Hypothalamus (tissue), 51 donors: ENCODE measurements at places on chromosomes 7 and 10.

GRCh38 chr10:11345224-11346054, 266.0 kb downstream of the USP6NL start:
- no peak for DNase-seq

DNA sequence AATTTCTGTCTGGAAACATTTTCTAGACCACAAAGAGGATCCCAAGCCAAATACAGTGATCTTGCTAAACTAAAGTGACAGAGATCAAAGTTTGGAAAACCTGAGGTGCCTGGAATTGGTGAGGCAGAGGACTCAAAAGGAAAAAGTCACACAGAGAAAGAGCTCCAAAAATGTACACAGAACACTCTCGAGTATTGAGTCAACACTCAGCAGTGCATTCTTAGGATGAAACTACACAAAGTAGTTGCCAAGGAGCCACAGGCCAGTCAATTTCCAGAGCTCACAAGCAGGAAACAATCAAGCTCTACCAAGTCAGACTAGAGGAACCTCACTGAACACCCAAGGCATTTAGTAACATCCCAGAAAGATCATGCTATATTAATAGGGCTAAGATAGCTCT, 61.3 kb downstream of the MICU1 start:
- no peak for DNase-seq

DNA sequence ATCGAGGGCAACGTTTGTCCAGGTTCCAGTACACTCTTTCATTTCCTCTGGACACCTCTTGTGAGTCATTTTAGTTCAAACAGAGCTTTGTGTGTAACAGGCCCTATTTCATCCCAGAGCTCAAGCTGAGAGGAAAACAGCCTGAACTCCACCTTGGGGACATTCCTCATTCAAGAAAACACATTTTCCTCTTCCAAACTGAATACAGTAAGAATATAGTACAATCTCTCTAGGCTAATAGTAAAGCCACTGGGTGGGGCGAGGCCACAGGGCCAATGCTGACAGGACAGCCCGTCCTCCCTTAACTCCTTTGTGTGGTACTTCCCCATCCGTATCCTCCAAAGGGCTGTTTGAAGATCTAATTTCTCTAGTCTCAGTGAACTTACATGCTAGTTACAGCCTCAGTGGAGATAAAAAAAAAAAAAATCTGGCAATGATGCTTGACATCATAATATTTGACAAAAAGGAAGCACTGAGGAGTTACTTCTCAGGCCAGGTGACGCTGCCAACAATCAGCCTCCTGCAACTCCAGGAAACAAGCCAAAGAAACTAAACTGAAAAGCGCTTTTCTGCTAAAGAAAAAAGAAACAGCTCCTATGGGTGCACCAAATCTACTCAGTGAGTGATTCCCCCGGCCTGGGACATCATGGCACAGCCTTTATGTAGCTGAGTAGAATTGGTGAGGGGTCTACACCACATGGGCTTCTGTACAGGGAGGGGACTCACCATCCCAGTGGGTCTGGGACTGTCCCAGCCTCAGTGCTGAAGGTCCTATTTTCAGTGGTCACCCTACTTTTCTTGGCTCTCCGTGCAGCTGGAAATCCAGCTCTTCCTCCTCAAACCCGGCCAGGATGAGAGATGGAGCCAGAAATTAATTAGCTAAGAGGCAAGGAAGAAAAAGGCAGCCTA, 238.2 kb upstream of the NEBL start:
- no peak for DNase-seq

- no peak for DNase-seq
Measured at GRCh38 chr7:7427363-7427762, 108.3 kb downstream of the COL28A1 start.

DNA sequence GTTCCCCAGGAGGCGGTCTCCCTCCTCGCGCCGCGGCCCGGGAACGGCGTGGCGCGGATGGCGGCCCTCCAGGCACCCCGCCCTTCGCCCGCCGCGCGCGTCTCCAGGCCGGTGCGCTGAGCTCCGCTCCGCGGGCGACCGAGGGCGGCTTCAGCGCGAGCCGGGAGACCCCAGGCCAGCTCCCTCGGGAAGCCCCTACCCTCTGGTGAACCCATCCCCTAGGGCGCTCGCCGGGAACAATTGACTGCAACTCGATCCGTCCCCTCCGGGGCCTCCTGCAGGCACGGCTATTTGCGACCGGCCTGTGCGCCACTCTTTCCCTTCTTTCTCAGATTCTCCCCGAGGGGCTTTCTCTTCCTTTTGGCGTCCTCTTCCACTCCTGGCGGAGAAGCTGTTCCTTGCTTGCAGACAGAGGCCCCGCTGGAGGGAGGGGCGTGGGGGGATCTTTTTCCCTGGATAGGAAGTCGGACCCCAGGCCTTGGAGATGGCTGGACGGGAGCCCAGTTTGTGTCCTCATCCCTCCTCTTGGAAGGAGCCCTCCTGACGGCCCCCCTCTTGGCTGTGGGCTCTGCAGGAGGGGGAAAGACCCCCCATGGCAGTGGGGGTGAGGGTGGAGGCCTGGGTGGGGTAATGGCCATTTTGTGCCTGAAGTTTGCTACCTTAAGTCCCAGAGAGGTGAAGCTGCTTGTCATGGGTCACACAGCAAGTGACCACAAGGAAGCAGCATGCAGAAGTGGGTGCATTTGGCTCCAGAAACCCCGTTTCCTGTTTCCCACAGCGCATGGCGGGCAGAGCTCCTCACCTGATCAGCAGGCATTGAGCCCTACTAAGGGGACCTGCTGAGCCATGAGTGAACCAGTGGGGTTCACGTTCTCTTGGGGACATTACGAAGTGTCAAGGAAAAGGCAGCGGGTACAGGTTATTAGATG, 171.2 kb upstream of the TNRC18 start:
- DNase-seq: no peak

GRCh38 chr7:92178928-92179924, at the start of gene LRRD1:
Gene LRRD1 (minus strand): TSS chr7:92179142. CDS start chr7:92165202, 13,940 bp downstream.
- peak; percentile 68 for DNase-seq

DNA sequence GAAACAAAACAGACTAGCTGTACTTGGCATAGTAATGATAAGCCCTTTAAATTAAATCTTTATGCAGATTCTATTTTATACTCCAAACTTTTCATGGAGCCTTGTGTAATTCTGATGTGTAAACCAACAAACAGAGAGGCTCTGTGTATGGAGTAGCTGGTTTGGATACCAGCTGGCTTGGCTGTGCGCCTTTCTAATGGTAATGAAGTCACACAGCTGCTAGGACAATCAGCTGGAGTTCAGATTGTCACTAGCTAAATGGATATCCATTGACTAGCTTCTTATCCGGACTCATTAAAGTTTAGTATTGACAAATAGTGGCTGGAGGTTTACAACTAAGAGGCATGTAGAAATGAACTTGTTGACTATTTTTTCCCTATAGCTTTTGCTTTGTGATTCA, 398.4 kb downstream of the DGKB start:
- DNase-seq: no peak

DNA sequence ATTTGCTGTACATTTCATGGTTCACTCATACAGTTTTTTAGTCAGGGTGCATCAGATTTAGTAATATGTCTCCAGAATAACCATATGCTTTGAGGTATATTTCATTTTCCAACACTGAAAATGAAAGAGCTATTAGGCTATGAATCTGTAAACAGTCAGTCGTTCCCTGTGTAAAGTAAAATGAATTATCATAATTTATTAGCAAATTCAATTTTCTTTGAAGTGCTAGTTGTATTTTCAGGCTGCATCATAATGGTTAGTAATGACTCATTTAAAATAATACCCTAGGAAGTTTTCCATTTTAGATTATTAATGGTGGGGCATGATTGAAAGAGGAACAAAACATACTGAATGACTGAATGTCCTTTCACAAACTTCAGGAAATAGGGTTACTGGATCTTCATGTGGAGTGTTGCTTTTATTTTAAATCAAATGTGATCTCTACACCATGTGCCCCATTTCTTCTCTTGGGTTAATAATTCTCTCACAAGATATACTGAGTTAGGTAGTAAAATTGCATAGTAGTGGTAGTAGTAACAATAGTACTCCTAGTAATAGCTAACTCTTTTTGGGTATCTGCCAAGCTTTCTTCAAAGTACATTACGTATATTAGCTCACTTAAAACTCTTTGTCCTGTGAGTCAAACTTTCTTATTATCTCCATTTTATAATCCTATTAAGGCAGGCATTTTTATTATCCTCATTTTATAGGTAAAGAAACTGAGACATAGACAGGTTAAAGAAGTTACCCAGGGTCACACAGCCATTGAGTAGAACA, 476.5 kb downstream of the SUGCT start:
- DNase-seq: no peak

GRCh38 chr10:1597370-1598146, 139.8 kb downstream of the ADARB2 start:
- no peak for DNase-seq

GRCh38 chr7:113060100-113060499, 26.5 kb downstream of the GPR85 start:
- DNase-seq: no peak

DNA sequence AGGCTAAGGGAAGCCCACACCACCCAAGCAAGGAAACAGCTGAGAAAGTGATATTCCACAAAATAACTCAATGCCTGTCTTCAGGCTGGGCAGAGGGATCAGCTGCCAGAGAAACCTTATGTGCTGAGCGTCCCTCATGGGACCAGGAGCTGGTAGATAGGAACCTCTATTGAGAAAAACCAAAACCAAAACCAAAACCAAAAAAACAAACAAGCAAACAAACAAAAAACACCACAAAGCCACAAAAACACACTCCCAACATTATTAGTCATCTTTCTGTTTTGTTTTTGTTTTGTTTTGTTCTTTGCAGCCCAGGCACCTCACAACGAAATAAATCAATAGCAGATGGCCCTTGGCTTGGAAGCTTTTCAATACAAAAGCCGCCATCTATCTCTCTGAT, 760.8 kb upstream of the CELF2 start:
- DNase-seq: no peak

DNA sequence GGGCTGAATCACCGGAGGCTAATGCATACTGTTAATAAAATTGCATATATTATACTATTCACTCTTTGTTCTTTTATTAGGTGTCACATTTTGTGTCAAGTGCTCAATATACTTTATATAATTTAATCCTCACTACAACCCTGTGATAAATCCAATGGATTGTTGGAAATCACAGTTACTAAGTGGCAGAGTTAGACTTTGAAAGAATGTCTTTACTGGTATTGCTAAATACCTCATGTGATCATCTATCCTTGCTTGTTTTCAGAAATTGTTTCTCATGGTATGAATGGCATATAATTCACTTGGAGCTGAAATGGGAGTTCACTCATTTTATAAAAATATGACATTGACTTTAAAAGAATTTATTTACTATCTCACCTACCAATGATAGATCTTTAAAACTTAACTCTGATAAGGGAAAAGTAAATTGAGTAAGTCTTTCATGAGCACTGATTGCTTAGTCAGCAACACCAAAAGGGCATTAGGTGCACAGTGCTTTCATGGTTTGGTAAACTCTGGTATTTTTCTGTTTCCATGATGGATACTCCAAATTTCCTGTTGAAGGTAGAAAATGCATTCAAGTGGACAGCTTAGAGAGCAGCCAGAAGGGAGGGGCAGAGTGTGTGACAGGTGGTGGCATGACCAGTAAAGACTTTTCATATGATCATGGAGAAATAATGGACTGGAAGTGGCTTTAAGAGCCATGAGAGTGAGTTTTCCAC, 22.6 kb downstream of the ENKUR start:
- no peak for DNase-seq

DNA sequence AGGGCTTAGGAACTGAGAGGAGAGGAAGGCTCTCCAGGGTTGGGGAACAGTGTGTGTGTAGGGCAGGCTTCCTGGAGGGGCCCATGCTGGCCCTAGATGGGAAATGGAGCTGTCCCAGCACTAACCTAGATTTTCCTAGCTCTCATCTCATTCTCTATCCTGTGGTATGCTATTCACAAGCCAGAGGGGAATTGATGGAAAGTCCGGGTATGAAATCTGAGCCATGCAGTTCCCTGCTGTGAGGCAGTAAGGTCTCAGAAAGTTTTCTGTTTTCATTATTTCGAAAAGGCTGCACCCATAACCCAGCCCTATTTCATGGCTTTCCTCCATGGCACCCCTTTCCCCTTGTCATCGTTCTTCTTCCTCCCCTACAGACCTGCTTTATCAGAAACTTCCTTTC, 220.3 kb downstream of the RPS24 start:
- DNase-seq: no peak

- no peak for DNase-seq
Measured at GRCh38 chr10:43086321-43086942, 9.6 kb downstream of the RET start.

GRCh38 chr7:22137466-22137865, 191.8 kb upstream of the CDCA7L start:
- no peak for DNase-seq

DNA sequence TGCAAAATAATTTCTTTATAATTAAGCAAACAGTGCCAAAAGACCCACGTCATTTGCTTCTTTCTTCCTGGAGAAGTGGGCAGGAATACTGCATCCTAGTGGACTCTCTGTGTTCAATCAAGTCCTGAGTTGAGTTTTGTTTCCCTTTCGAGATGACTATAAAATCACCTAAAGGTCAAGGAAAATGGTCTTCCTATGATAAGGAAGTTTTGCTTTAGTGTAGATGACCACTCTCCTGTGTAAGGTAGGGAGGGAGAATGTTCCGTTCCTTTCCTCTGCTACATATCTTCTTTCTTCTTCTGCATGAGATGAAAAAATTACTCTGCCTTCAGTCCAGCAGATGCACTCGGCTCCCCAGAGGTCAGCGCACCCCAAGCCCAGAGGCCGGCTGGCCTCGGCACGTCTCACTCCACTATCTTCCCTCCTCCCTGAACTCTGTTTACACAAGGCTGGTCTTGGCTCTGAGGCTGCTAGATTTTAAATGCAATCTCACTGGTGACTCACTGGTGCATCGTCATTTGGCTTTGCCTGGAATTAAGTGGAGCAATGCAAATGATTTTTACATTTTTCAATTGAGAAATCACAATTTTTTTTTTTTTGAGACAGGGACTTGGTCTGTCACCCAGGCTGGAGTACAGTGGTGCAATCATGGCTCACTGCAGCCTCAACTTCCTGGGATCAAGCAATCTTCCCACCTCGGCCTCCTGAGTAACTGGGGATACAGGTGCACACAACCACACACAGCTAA, 18.6 kb upstream of the VDAC2 start:
- no peak for DNase-seq

DNA sequence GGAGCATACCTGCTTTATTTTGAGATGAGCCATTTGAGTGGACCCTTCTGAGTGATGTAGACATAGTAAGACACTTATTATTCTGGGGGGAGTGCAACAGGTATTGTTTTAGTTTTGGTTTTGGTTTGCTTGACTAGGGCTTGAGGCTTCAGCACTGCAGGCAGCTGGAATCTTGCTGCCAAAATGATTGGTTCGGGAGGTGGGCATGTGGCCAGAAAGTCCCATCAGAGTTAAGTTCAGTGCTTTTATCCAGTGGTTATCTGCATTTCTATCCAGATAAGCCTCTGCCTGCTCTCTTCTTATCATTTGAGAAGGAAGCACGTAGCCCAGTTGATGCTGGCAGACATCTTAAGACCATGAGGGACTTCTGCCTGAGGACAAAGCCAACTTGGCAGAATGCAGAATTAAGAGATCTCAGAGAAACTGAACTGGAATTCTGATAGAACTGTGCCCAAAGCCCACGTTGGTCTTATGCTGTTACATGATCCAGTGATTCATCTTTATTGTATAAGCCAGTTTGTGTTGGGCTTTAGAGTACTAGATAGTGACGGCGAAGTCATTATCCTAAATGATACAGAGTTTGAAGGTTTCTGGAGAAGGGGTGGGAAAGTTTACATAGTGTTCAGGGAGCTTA, 9.6 kb upstream of the JAZF1 start:
- no peak for DNase-seq

- no peak for DNase-seq
Measured at GRCh38 chr7:64888901-64889685, 14.0 kb upstream of the ZNF273 start.

GRCh38 chr10:36462194-36462593, 663.2 kb upstream of the ANKRD30A start:
- DNase-seq: no peak
